NCI-H345 (cell line): ENCODE measurements at places on chromosomes 16 and 17.
A peak's percentile ranks its signal among the peaks of the same experiment; 100 is the strongest.

DNA sequence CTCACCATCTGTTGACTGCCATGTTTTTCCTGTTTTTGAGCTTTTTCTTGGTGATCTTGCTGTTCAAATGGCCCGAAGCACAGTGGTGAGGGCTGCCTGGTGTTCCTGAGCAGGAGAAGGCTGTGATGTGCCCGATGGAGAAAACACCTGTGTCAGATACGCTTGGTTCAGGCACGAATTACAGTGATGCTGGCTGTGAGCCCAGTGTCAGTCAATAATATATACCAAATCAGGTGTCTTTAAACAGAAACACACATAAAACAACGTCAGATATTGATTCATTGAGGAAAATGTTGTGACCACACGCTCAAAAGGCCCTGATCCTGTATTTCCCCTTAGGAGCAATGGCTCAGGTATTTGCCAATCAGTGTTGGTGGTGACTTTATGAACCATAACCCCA lies 111.7 kb downstream of the SDR42E1 start:
- peak; percentile 32 for DNase-seq

DNA sequence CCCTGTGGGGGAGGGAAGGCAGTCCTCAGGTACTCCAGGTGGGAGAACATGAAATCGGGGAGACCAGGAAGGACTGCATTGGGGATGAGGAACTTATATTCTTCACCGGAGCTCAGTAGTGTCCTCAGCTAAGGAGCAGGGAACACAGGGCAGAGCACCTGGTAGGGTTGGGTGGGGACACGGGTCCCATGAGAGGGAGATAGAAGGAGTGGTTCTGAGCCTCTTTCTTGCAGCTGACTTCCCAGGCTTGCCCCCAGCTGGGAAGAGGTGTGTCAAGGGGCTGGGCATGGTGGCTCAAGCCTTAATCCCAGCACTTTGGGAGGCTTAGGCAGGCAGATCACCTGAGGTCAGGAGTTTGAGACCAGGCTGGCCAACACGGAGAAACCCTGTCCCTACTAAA lies 2.1 kb downstream of the FHOD1 start:
- DNase-seq = no peak

DNA sequence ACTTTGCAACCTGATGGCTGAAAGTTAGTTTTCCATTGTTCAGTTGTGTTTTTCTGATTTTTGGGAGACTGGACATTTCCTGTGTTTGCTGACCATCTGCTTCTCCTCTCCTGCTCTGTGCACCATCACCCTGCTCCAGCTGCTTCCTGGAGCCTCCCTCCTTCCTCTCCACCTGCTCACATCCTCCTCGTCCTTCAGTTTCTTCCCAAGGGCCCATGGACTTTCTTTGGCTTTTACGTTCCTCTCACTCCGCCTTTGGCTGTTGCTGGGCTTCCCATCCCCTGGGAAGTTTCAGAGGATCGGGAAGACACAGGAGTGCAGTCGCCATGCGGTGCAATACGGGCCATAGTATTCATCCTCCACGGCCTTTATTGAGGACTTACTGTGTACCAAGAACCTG lies 61.6 kb downstream of the TNFRSF13B start:
- DNase-seq = no peak

- no peak for DNase-seq
Measured at GRCh38 chr16:87628940-87629339, 26.6 kb downstream of the JPH3 start.

- no peak for DNase-seq
Measured at GRCh38 chr17:28615260-28615940, 1.4 kb upstream of the RSKR start.

- peak; percentile 24 for DNase-seq
Measured at GRCh38 chr16:28977703-28978662, 3.4 kb downstream of the SPNS1 start.

GRCh38 chr17:17766744-17767120 lies 70.1 kb downstream of the SREBF1 start:
- no peak for DNase-seq

GRCh38 chr17:81440511-81441244 lies 45.4 kb downstream of the BAHCC1 start:
- DNase-seq = peak; percentile 16

GRCh38 chr16:1661826-1662225 lies 16.3 kb upstream of the JPT2 start:
- no peak for DNase-seq
